Right renal pelvis (tissue), 4 donors: ENCODE measurements at places on chromosomes 7 and 10.

DNA sequence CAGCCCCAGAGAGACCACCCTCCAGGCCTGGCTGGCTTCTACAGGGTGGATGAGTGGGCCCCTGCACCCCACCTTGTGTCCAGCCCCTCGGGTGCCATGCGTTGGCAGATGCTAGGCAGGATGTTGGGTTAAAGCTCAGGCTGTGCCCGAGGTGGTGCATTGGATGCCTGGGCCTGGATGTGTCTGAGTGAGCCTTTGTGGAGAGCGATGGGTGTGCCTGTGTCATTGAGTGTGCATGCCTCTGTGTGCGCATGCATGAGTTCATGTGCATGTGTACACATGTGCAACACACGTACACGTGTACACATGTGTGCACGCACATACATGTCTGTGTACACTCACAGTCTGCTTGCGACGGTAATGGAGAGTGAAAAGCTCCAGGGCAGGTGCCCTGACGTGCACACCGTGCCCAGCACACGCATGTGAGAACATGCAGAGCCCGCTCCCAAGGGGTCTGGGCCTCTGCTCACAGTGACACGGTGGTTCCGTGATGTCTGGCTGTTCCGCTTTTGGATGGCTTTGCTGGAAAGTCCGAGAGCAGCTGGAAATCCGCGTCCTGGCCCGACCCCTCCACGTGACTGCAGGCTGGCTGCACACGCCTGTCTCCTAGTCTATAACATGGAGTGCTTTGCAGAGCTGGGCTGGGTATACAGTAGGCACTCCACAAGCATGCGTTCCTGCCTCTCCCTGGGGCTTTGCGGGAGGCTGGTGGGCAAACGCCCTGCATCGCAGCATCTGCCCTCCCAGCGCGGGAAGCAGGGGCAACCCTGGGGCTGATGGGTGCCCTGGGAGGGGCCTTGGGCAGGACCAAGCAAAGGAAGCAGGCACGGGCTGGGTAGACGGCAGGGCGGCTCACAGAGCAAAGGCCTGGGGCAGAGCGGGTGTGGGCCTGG lies 36.9 kb downstream of the ELFN1 start:
- DNase-seq, result no peak

- DNase-seq, result no peak
Observed at GRCh38 chr7:149207324-149208035, 12.1 kb downstream of the ZNF282 start.

GRCh38 chr7:101624246-101625001 lies 4.7 kb downstream of the MYL10 start:
- no peak for DNase-seq

GRCh38 chr10:94846204-94846603 lies 83.7 kb downstream of the CYP2C19 start:
- no peak for DNase-seq

GRCh38 chr7:152527610-152528032 lies 91.8 kb upstream of the KMT2C start:
- DNase-seq, result no peak
